CD4-positive, alpha-beta T cell treated with Interleukin-6 for 4 hours (primary cell): ENCODE measurements at places on chromosomes 2 and 18.

DNA sequence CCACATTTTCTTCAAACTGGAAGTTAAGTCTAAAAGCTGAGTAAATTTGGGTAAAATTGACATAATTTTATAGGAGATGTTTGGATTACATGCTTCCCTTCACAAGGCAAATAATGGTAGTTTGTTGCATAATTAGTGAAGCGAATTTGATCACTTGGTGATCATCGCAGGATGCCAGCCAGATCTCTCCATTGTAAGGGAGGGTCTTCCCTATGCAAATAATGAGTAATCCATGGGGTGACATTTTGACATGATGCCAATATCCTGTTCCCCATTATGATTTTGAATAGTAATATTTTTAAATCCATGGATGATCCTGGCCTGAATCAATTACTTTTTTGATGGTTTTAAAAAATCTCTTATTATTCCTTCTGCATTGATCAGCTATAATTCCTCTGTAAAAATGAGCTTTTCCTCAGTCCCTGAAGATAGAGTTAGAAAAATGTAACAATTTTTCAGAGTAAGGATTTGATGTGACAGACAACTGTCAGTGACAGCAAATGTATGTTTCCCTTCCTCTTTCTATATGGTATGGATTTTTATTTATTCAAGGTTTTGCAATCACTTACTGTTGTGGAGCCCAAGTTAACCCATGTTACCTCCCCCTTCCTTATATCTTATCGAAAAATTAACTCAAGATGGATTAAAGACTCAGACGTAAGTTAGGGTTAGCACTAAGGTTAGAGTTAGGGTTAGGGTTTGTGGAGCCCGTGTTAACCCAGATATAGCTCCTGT, 21.4 kb downstream of the CCL20 start:
- no peak for DNase-seq

DNA sequence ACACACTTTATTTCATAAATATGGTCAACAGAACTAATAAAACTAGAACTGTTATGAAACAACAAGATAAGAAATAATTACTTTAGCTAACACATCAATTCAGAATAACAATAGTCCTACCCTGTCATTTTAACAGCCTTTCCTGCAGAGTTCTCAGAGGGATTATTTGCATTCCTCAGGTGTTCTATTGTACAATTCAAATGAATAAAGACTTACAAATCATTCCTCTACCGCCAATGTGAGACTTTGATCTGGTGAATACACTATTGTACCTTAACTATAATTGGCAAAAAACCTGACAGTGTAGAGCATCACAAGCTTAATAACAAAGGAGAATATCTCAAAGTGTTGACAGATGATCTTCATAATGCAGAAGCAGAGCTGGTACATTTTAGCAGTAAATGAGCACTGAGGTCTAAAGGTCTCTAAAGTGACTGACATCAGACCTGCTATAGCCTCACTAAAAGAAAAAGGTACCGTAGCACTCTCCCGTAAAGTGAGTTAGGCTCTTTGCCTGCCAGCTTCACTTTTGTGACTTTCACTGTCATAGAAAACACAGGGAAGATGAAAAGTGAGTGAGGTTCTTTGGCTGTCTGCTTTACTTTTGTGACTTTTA, 118.8 kb upstream of the SP3 start:
- no peak for DNase-seq

- DNase-seq = no peak
Measured at GRCh38 chr2:211766689-211767088, 771.9 kb downstream of the ERBB4 start.

DNA sequence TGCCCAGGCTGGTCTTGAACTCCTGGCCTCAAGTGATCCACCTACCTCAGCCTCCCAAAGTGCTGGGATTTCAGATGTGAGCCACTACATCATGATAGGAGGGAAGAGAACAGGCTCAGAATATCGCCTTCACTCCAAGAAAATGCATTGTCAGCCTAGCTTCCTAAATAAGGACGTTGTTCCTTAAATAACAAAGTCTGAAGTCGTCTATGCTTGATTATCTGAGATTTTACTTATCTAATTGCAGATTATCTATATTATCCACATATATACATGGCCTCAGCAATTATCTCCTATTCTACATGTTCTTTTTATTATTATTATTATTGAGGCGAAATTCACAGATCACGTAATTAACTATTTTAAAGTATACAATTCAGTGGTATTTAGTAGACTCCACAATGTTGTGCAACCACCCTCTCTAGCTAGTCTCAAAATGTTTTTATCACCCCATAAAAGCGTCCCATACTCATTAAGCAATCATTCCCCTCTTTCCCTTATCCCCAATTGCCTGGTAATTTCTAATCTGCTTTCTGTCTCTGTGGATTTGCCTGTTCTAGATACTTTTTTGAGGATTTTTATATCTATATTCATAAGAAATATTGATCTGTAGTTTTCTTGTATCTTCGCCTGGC, 95.1 kb upstream of the RFX8 start:
- DNase-seq = no peak

DNA sequence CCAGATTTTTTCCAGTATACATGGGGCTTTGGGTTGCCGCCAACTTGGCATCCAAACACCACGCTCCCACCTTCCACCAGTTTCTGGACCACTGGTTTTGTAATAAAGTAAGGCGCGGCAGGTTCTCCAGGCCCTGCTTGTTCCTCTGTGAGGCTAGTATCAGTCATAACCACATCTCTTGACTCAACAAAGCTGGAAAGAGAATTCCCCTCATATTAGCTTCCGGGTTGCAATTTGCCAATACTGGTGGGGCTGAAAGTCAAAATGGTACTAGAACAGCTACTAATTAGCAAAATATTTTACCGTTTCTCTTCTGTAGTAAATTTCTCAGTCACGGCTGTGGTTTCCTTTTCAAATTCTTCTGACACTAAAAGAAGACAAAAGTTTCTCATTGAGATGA, 25.0 kb downstream of the TTN start:
- DNase-seq = no peak

GRCh38 chr2:99850084-99850710, 292.2 kb downstream of the AFF3 start:
- DNase-seq = no peak

GRCh38 chr2:218230882-218231281, 13.9 kb downstream of the ARPC2 start:
- peak; percentile 31 for DNase-seq

DNA sequence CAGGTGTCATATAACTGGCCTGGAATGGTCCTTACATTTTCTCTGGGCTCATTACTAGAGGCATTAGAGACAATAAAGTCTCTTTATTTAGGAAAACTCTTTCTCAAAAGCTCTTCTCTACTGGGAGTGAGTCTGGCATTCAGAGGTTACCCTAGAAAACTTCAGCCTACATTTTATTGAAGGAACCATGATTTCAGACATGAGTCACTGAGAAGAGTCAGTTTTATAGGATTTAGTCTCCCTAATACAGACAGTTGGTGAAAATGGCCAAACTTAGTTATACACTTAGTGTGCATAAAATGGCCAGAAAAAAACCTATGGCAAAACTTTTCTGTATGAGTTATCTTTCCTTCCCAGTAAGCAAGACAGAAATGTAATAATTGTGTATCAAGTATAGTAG, 689.4 kb downstream of the ZEB2 start:
- no peak for DNase-seq

DNA sequence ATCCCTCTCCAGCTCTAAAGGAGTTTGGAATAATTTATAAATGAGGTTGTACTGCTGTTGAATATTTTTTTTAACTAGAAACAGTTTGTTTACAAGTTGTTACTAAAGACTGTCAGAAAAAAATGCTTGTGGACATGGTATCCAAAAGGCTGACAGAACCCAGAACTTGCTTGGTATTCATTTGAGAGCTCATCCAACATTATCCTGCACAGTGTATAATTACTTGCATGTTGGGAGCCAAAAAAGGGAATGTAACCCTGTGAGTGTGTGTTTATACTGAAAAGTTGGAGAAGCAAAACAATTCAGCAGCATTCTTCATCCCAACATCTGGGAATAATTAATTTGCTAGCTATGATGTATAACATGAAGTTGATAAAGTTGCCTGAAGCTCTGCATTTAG, 42.1 kb upstream of the EHBP1 start:
- no peak for DNase-seq

DNA sequence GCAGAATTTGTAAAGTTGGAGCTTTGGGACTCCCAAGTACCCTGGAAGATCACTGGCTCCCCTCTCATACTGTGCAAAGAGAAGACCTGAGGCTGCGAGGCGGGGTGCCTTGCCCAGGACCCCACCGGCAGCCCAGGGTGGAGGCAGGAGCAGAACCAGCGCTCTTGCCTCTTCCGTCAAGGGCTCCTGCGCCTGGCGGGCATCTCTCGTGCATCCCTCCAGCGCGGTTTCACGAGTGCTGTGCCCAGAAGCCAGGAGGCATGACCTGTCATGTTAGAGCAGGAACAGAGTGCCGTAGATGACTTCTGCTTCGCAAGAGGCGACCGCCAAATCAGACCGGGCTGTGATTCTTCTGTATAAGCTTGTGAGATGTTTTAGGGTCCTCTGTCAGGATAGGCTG, 77.3 kb downstream of the LDLRAD4 start:
- DNase-seq = no peak

DNA sequence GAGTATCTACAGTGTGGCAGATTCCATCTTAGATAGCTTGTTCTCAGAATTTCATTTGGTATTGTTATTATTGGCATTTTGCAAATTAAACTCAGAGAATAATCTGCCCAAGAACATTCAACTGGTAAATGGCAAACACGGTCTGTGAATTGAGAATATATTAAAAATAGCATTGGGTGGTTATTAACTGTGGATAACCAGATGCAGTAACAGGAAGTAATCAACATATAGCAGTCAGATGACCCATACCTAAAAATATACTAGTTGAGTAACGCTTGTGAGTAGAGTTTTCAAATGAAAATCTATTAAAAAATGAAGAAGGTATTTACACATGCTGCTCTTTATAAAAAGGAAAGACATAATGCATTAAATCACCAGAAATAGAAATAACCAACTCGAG, 129.5 kb downstream of the ZNF804A start:
- DNase-seq = no peak

DNA sequence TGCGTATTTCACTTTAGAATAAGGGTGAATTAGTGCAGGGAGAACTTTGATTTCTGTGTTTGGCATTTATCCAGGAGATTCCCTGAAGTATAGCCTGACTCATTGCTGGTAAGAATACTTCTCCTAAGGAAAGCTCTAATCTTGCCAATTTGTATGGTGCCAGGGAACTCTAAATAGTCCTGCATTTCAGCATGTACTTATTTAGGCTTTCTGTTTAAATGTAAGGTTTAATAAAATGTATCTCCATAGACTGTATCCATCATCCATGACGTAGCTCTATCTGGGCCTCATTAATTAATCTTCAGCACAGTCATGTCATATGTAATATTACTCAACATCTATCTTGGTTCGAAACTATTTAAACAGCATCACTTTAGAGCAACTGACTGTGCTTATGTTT, 127.7 kb downstream of the DOK6 start:
- no peak for DNase-seq

DNA sequence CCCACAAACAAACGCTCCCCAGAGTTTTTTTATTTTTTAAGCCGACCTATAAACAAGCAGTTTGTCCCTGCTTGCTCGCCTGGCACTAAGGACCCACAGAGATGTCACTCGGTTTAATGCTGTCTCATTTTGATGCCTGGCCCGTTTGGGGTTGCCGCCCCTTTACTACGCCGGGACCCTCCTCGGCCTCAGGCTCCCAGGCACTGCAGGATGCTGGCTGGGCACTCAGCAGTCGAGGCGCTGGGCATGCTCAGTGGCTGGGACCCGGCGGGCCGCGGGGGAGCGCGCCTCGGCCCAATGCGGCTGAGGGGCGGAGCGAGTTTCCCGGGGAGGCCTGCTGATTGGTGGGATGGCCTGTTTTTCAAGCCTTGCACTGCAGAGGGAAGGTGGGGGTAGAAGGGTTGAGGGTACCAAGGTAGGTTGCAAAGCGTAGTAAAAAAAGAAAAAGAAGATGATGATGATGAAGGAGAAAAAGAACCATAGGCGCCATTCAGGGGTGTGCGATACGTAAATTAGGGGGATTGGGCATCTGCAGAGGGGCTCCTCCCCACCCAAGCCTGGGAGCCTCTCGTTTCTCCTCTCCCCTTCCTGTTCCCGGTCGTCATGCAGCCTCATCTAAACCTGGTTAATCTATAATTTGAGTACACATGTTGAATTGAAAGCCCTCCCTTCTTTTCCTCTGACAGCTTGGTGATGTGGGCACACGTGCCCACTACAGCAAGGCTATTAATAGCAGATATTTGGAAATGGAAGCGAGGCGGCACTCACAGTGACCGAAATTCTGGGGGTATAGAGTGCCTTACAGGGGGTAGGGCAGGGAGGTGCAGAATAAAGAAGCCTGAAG, 1.5 kb upstream of the IRS1 start:
- DNase-seq = peak; percentile 89

DNA sequence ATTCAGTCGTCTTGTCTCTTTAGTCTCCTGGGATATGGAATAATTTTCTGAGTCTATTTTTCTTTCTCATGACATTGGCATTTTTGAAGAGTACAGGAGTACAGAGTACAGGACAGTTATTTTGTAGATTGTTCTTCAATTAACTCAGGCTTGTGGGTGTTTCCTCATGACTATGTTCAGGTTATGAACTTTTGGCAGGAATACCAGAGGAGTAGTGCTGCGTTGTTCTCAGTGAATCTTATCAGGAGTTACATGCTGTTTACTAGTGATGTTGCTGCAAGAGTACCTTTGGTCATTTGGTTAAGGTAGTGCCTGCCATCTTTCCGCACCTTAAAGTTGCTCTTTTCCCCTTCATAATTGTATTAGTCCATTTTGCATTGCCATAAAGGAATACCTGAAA, 41.3 kb upstream of the AGFG1 start:
- no peak for DNase-seq

- no peak for DNase-seq
Measured at GRCh38 chr2:54895730-54896129, 154.5 kb downstream of the RTN4 start.
